ENCODE measurements at places on chromosomes 6 and 20.

- no peak for DNase-seq
These were observed 56.1 kb downstream of the TXLNB start for GRCh38 chr6:139235661-139236060.

- no peak for DNase-seq
These were observed 164.9 kb downstream of the UTRN start for GRCh38 chr6:144449911-144450597.

- no peak for DNase-seq
These were observed 184.8 kb downstream of the GRIK2 start for GRCh38 chr6:101578306-101578705.

GRCh38 chr20:46683939-46684750 is 5.1 kb downstream of the TP53RK start:
- no peak for DNase-seq

DNA sequence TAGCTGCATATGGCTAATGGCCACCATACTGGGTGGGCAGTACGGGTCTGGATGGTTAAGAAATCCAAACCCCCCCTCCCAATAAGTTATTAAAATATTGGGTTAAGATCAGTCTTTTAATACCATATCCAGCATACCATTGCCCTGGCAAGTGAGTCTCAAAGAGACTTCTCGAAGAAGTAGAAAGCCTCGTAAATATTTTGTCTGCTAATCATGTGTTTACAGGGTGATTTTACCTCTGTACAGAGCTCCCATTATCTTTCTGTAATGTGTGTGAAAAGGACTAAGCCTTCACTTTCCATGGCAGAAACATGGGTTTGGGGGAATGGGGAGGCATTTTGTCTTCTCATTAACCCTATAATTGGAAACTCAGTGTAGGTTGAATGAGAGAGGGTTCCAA is 174.7 kb upstream of the LAMP5 start:
- no peak for DNase-seq

GRCh38 chr6:138454981-138455706 is 44.1 kb downstream of the NHSL1 start:
- no peak for DNase-seq

- DNase-seq, result no peak
These were observed 39.6 kb upstream of the GTSF1L start for GRCh38 chr20:43766385-43766784.

DNA sequence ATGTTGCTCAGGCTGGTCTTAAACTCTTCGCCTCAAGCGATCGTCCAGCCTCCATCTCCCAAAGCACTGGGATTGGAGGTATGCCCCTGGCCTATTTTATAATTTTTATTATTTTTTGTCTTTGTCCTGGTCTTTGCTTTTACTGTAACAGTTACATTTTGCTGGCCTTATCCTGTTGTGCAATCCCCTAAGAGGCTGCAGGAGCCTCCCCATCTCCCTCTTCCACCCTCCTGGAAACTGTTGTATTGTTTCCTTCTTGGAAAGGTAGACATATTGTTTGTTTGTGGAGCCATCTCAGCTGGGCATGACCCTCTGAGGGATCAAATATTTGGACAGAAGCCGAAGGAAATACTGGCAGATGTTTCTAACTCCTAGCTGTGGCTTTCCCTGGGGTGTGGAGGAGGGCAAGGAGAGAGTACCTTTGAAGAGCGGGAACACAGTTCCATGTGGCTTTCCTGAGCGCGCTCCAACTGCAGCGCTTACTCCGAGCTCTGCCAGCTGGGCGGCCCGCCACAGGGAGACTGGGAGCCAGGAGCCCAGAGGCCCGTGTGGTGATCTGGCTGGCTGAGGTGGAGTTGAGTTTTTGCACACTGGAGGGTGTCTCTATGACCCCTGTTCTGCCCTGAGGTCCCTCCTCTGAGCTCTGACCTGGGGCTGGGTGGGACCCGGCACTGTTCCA is 4.9 kb downstream of the MAPK13 start:
- DNase-seq, result no peak

GRCh38 chr6:127263481-127263880 is 3.2 kb upstream of the RNF146 start:
- DNase-seq, result no peak

GRCh38 chr20:18543932-18544331 is 23.3 kb upstream of the SMIM26 start:
- no peak for DNase-seq

GRCh38 chr6:100346203-100346602 is 118.5 kb downstream of the SIM1 start:
- DNase-seq, result no peak

- DNase-seq, result no peak
These were observed 102.7 kb upstream of the CARMIL1 start for GRCh38 chr6:25176466-25176865.

DNA sequence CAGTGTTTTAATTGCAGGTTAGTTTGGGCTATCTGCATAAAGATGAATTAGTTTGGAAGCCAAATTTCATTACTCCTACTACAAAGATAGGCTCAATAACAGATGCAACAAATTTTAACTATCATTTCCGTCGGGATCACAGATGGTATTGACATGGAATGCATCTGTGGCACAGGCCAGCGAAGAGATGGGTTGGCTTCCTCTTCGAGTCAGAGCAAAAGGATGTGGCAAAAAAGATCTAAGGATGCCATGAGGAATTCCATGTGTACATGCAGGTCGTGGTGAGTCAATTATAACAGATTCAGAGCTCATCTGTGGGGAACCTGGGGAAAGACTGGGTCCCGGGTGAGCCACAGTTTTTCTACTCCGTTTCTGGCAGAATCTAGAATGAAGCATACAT is 83.0 kb upstream of the CITED2 start:
- no peak for DNase-seq

DNA sequence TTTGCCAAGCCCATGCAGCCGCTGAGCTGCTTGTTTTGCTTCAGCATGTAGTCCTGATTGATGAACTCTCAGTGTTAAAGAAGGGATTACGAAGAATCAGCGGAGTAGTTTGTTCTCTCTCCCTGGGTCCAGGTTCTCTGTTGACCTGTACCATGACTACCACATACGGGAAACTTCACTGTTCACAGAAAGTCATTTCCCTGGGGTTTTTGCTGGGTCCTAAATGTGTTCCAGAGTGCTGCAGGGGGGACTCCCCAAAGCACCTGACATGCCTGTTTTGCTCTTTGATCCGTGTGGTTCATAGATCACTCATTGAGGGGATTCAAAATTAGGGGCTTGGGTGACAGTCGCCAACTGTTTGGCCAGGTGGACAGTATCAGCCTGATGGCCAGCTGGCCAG is 5.5 kb downstream of the LSM14B start:
- DNase-seq, result no peak

- DNase-seq, result no peak
These were observed 82.5 kb upstream of the OGFRL1 start for GRCh38 chr6:71206089-71206488.

- no peak for DNase-seq
These were observed 246.7 kb downstream of the MAFB start for GRCh38 chr20:40442181-40442963.

DNA sequence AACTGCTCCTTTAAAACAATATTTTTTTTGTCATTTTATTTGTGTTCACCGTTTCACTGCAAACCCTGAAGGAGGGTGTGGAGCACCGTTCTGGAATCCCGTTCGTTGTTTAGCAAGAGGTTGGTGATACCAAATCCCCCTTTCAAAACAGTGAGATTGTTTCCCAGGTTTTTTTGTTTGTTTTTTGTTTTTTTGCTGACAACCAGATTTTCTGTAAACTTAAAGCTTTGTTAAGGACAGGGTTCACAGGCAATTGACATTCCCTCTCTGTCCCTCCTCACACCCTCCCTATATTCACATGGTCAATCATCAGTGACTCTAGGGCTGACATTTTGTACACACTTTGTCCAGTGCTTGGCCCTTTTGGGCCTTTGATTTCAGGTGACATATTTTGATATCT is 21.0 kb upstream of the MROH8 start:
- DNase-seq, result no peak

GRCh38 chr6:67680297-67680932 is 954.7 kb upstream of the ADGRB3 start:
- DNase-seq, result no peak

DNA sequence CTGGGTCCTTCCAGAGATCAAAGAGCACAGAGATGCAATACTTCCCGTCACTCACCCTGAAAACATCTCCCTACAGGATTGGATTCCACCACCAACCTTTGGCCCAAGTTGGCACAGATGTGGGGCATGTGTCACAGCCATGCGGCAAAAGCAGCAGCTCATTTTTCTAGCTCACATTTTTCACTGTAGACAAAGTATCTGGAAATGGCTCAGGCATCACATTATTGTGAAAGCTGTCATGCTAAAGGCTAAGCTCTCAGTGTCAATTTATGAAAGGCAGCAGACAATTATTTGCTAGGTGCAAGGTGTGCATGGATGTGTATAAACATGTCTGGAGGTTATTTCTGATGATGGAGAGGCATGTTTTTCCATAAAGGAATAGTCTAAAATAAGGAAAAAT is 248.8 kb upstream of the PRND start:
- no peak for DNase-seq

GRCh38 chr20:18822832-18823231 is 9.2 kb downstream of the SCP2D1 start:
- DNase-seq, result no peak

- no peak for DNase-seq
These were observed 58.0 kb upstream of the MYL9 start for GRCh38 chr20:36483209-36483918.

Measured in HepG2 (cell line).